ENCODE measurements at places on chromosomes 16 and 17.

- no peak for DNase-seq
Observed at GRCh38 chr16:1159973-1160772, 7.3 kb downstream of the CACNA1H start.

DNA sequence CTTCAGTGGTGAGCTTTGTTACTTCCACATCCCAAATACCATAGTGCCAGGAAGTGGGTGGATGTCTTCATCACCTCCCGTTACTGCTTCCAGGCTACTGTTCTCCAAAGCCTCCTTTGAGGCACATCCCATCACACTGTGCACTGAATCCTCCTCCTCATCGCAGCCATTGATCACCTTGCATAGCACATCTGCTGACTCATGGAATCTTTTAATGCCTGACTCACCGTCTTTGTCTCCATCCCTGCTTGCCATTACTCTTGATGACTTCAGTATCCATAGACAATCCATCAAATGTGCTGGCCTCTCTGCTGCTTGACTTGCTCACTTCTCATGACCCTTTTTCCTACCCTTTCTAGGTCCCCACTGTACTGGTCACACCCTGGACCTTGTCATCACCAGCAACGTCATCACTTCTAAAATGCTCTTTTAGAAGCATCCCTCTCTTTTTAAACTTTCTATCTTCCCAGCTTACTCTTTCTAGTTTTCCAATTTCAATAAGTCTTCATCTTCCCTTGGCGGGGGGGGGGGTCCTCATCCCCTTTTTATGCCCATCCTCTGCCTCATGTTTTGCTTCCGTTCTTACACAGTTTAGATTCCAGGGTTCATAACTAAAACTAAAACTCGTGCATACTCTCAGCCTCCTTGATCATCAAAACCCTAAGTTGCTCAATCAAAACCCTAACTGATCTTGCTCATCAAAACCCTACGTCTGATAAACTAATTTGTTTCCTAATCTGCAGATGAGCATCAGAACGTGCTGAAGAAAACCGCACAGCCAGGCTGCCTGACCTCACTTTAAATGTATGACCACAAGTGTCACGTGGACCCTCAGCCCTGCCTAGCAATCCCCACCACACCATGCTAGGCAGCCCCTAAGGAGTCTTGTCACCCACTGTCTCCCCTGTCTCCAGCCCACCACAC lies 289.7 kb upstream of the ZFHX3 start:
- DNase-seq: no peak

DNA sequence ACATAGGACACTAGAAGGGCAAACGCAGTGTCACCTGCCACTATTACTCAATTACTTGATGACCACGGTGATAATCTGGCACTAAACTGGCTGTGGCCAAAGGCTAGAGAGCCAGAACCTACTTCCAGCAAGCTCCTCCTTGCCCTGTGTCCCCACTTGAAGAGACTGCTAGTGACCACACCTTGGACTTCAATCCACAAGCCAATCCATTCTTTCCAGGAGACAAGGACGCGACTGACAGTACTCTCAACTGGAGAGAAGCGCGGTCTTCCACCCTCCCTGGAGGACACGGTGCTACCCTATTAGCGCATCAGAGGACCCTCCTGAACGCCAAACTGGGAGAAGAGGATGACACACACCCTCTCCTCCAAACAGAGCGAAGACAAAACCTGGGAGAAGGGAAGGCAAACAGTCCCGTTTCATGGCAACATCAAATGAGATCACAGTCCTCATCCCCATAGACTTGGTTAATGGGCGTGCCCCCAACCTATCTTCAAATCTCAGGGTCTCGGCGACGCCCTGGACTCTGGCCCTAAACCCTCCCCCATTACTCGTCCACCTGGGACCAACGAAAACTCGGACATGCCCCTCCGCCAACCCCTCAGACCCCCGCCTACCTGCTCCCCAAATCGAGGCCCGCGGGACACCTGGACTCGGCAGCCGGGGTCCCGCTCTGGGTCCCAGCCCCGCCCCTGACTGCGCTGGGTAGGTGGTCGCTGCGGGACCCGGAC lies 508 bp downstream of the FLCN start:
- DNase-seq: no peak

GRCh38 chr16:49838441-49839016 lies 17.4 kb downstream of the ZNF423 start:
- no peak for DNase-seq

- DNase-seq: no peak
Observed at GRCh38 chr16:15950161-15950854, 892 bp downstream of the ABCC1 start.

- no peak for DNase-seq
Observed at GRCh38 chr16:21614896-21615295, 15.5 kb downstream of the METTL9 start.

DNA sequence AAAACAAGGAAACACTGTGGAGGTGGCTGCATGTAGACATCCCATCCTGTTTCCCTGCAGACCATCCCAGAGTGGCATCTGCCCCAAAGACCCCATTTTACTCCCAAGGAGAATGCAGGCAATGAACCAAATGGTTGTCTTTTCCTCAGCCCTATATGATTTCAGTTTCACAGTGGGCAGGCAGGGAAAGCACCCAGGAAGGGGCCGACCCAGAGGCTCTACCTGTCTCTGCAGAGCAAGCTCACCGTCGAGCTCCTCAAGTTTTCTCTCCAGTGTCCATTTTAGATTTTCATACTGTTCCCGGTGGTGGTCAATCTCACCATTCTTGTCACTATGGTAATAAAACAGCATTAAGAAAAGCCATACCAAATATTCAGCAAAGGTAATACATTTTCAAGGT lies 14.6 kb downstream of the CCDC57 start:
- DNase-seq: no peak

DNA sequence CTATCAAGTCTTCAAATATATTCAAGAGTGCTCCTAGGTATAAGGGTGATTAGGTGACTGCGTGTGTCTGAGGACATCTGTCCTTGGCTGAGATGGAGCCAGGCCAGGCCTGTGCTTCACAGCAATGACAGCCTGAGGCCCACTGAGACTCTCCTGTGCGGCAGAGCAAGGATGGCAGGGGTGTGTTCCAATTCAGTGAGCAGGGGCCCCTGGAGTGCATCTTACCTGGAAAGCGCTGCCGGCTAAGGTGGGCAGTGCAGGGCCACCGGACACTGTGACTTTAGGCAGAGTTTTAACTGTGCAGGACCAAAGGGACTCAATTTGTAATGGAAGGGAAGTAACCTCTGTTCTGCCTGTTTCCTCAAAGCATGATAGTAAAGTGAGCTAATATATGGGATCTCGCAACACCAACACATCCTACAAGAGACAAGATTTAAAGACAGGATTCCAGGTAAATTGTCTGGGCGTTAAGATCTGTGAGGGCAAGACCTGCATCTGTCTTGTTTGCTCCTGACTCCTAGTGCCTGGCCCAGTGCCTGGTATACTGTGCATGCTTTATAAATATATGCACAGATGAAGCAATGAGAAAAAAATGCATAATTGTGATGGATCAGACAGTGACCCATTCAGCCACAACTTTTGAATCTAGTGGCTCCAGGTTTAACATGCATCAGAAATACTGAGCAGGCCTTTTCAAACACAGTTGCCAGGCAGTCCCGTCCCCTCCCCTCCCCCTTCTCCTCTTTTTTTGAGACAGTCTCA lies 86.7 kb downstream of the MRC2 start:
- no peak for DNase-seq

- DNase-seq: no peak
Observed at GRCh38 chr17:78430892-78431691, 52.6 kb downstream of the PGS1 start.

GRCh38 chr17:4728124-4728523 lies 3.1 kb upstream of the MED11 start:
- DNase-seq: no peak

GRCh38 chr16:62760398-62760797 lies 724.2 kb upstream of the CDH8 start:
- no peak for DNase-seq

- no peak for DNase-seq
Observed at GRCh38 chr16:23403547-23403946, 49.4 kb downstream of the COG7 start.

DNA sequence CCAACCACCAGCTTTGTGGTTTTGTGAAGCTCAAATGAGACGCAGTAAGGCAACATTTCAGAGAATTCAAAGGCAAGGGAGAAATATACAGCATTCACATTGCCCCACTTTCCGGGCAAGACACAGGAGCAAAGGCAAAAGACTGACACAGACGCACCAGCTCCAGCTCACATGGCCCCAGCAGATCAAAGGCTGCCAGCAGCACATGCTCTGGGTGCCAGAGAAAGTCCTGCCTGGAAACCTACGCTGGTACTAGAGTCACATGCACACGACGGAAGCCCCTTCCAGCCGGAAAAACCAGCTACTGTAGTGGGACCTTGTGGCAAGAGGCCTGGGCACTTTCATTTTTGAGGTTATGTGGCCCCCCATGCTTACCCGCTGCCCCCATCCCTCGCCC lies 50.1 kb downstream of the GTF3C1 start:
- no peak for DNase-seq

DNA sequence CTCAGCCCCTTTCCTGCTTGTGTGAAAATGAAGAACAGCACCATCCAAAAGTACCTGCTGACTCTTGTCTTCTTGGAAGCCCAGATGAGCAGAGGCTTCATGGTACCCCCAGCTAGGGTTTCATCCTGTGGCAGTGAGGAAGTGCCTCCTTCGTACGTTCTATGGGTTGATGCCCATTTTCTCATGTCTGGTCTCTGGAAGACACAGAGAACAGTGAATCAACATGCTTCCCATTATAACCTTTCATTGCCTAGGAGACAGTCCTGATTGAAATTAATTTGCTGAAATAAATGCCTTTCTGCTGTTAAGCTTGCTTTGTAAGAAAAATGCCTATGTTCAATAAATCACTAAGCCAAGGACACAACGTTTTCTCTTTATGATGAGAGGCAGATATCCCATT lies 36.5 kb downstream of the RCVRN start:
- no peak for DNase-seq

- DNase-seq: no peak
Observed at GRCh38 chr17:49074851-49075540, 57.6 kb upstream of the B4GALNT2 start.

DNA sequence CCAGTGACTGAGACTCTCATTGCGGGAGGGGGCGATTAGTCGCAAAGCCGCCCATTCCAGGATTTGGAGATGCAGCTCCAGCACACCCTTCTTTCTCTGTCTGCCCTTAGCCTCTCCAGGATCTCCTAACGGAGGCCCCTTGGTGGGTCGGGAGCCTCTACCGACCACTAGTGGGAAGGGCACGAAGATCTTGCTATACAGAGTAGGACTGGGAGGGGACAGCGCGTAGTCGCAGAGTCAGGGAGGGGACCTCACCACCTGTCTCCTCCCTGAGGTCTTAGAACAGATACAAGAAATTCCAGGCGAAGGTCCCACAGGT lies 588 bp upstream of the SMTNL2 start:
- no peak for DNase-seq

DNA sequence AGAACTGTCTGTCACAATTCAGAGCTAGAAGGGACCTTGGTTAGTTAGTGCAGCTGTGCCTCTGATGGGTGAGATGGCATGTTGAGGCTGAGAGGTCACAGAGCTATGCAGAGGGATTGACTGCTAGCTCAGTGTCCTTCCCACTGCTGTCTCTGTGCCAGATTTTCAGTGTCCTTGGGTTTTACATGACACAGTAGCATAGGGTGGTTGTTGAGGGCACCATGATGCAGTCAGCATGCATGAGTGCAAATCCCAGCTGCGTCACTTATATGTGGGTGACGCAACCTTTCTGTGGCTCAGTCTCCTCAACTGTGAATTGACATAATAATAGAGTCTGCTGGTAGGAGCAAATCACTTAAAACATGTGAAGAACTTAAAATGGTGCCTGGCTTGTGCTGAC lies 2.7 kb downstream of the MT1A start:
- no peak for DNase-seq

DNA sequence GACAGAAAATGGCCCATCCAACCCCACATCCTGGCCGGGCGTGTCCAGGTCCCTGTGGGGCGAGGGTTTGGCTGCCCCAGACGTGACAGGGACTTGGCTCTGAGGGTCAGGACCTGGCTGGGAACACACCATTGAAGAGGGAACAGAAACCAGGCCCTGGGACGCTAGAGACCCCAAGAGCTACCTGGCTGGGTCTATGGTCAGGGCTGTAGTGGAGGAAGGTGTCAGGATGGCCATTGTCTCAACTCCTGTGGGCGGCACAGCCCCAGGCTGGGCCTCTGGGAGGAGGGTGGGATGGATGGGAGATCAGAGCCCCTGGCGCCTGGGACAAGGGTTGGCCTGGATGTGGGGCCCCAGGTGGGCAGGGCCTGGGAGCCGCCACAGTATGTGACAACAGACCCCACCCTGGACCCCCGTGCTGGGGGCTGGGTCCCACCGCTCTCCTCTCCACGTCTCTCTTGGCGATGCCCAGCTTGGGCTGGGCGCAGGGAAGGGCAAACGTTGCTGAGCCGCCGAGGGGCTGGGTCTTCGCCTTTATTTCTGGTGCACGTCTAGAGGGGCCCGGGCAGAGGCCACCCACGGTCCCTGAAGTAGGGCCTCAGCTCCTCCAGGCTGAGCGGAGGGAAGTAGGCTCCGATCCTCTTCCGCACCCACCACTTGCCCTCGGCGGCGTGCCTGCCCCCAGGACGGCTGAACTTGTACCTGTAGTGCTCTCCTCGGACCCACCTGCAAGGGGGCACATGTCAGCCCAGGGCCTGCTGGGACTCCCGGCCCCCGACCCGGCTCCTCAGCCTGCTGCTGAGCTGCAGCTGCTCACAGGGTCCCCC lies 53.7 kb upstream of the GNG13 start:
- no peak for DNase-seq

- no peak for DNase-seq
Observed at GRCh38 chr16:79055251-79055970, 545.1 kb downstream of the MAF start.

DNA sequence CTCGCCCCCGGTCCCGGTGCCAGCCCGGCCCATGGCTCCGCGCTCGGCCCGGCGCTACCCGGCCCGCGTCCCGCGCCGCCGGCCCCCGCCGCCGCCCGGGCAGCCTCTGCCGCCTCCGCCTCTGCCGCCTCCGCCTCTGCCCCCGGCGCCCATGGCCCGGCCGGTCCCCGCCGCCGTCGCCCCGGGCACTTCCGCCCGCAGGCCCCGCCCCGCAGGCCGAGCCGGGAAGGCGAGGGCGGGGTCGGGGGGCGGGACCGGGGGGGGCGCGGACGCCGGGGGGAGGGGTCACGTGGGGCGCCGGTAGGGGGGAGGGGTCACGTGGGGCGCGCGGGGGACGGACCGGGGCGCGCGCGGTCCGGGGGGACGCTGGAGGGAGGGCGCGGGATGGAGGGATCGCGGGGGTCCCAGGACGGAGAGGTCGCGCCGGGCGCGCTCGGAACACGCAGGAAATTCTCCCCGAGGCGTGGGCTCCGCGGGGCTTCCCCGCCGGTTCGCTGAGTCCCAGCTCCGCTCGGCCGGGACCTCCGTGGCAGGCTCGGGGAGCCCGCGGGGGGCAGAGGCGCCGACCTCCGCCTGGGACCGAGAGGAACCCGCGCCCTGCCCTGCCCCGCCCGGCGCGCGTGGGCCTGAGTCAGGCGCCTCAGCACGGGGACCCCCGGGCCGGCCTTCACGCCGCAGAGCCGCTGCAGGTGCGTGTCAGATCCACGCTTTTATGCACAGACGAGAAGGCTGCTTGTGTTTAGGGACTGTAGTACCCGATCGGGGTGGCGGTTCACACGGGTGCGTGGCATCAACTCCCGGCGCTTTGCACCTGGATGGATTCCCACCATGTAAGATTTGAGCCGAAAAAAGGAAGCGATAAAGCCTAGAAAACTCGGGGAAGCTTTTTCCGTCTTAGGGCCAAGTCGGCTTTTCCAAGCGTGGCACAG lies at the start of gene PGAP6:
TSS of gene PGAP6 (minus strand) at position 190 of the 929 bp plus-strand sequence. CDS start at position 33, 157 bp downstream.
- DNase-seq: peak; percentile 63

Data from stimulated activated CD4-positive, alpha-beta T cell treated with anti-CD3 and anti-CD28 coated beads, TNF-alpha, amount 100 ng/mL, for 4 hours (primary cell).